ENCODE measurements at places on chromosomes 13 and 19. TPM values are rescaled to one million over a fixed set of nuclear protein-coding genes. Genes with fewer than 3 reads are reported as not detected.

- DNase-seq: no peak
Observed at GRCh38 chr19:4087787-4088679, 21.3 kb upstream of the ZBTB7A start.

DNA sequence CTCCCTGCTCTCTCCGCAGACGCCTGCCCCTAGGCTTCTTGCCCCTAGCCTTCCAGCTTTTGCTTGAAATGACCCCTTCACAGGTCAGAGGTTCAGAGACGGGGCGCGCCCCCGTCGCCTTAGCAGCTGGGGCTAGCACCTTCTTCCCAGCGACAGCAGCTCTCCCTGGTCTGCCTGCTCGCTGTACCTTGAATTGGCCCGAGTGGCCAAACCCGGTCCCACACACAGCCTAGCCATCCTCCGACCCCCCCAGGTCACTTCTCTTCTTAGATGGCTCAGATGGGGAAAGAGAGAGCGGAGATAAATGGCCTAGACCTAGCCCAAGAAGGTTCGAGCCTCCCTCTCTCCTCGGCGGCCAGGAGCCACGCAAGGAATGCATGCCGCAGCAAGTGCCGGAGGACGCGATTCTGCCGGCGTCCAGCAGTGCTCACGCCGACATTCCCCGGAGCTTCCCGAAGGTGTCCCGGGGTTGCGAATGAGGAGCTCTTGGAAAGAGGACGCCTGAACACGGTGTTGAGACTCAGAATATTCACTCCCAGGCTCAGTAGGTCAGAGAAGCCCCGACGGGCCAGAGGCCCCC is 1.3 kb downstream of the CDX2 start:
- DNase-seq: no peak

GRCh38 chr13:50780201-50781015 is 63.1 kb downstream of the DLEU7 start:
- no peak for DNase-seq

The SPACA4 gene
- not detected for polyA plus RNA-seq

The KCNN1 gene
- polyA plus RNA-seq: 7.3 TPM

All from right renal pelvis (tissue), 4 donors.